Adipose tissue (tissue), 3 donors: ENCODE measurements at places on chromosomes 7 and 10. TPM values are rescaled to one million over a fixed set of nuclear protein-coding genes. Genes with fewer than 3 reads are reported as not detected.

Gene RAB18
- 17.2 TPM for polyA plus RNA-seq

Gene ZPBP
- not detected for polyA plus RNA-seq

Gene MOGAT3
- not detected for polyA plus RNA-seq

Gene CACNA2D1
- polyA plus RNA-seq: 5.1 TPM

Gene ARHGEF5
- polyA plus RNA-seq: 4.6 TPM

Gene PLXDC2
- 1.5 TPM for polyA plus RNA-seq

Gene PPP1R17
- polyA plus RNA-seq: not detected

Gene WIPF3
- polyA plus RNA-seq: 1.1 TPM

Gene SLC29A3
- 2.6 TPM for polyA plus RNA-seq

Gene TEX36
- not detected for polyA plus RNA-seq

Gene TMEM225B
- polyA plus RNA-seq: 0.49 TPM

Gene EVX1
- polyA plus RNA-seq: 0.07 TPM

Gene SPDYE11
- not detected for polyA plus RNA-seq

Gene SMIM30
- polyA plus RNA-seq: 86.1 TPM

Gene METTL27
- polyA plus RNA-seq: 2.5 TPM

Gene CCDC3
- polyA plus RNA-seq: 21.1 TPM

Gene KIF11
- 0.45 TPM for polyA plus RNA-seq

Gene AMPH
- 1.2 TPM for polyA plus RNA-seq

Gene FOXI2
- 0.12 TPM for polyA plus RNA-seq

Gene NOD1
- 2.7 TPM for polyA plus RNA-seq

Gene MYH16
- polyA plus RNA-seq: not detected

Gene FXYD4
- polyA plus RNA-seq: not detected

Gene SPDYE17
- polyA plus RNA-seq: not detected

Gene HMX3
- polyA plus RNA-seq: not detected

Gene EIF5AL1
- 0.30 TPM for polyA plus RNA-seq

Gene GRK5
- polyA plus RNA-seq: 20.8 TPM

Gene CCZ1B
- 14.1 TPM for polyA plus RNA-seq

Gene CLDN3
- 0.22 TPM for polyA plus RNA-seq

Gene TMEM176A
- polyA plus RNA-seq: 5.8 TPM

Gene CAMK1D
- 2.2 TPM for polyA plus RNA-seq

Gene TET1
- 0.27 TPM for polyA plus RNA-seq

Gene OR13A1
- 0.08 TPM for polyA plus RNA-seq

Gene PALD1
- 3.8 TPM for polyA plus RNA-seq

Gene FAM25A
- not detected for polyA plus RNA-seq

Gene ZNF32
- 30.0 TPM for polyA plus RNA-seq

Gene GFRA1
- 2.0 TPM for polyA plus RNA-seq

Gene PNLIPRP3
- 0.05 TPM for polyA plus RNA-seq

Gene ZNF716
- not detected for polyA plus RNA-seq

Gene AGR3
- polyA plus RNA-seq: 3.9 TPM

Gene GPR26
- polyA plus RNA-seq: under 0.01 TPM

Gene PPP1R3C
- 2.9 TPM for polyA plus RNA-seq

Gene SLC29A4
- polyA plus RNA-seq: 39.1 TPM

Gene TAS2R4
- polyA plus RNA-seq: 0.06 TPM

Gene LRRD1
- not detected for polyA plus RNA-seq

Gene ZNF92
- 1.7 TPM for polyA plus RNA-seq

Gene VWA2
- polyA plus RNA-seq: 0.22 TPM

Gene XRCC2
- polyA plus RNA-seq: 0.09 TPM

Gene FEZF1
- polyA plus RNA-seq: not detected

Gene TEX47
- polyA plus RNA-seq: not detected

Gene LIPF
- 1.3 TPM for polyA plus RNA-seq

Gene ANKRD30A
- polyA plus RNA-seq: not detected

Gene ARHGEF35
- 6.5 TPM for polyA plus RNA-seq

Gene SLC13A1
- not detected for polyA plus RNA-seq

Gene NUDT5
- polyA plus RNA-seq: 60.3 TPM

Gene CPA2
- 4.2 TPM for polyA plus RNA-seq

Gene SCIN
- 0.39 TPM for polyA plus RNA-seq

Gene TACR2
- 0.34 TPM for polyA plus RNA-seq

Gene ANKRD61
- 0.07 TPM for polyA plus RNA-seq
